ENCODE measurements at places on chromosomes 2 and 18.

- DNase-seq: no peak
Measured at GRCh38 chr2:168149150-168149974, 98.0 kb downstream of the STK39 start.

DNA sequence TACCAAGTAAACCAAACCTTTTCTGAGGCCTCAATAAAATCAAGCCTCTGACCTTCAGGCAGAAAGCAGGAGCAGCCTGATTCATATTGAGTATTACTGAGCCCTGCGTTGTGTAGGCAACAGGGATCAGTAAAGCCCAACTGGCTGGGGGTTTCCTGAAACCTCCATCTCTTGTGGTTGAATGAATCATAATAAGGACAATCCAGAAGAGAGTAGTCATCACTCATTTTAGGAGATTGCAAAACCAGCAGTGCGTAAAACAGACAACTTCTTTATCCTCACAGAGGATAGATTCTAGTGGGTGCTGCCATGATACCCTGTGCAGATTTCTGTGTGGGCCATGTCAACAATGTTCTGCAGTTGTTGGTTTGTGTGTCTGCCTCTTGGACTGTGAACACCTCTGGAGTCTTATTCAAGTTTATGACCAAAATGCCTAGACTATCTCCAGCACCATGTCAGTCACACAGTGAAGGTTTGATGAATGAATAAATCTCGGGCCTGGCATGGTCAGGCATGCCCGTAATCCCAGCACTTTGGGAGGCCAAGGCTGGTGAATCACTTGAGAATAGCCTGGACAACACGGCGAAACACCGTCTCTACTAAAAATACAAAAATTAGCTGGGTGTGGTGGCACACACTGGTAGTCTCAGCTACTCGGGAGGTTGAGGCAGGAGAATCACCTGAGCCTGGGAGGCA is 51.8 kb upstream of the RAB27B start:
- no peak for DNase-seq

DNA sequence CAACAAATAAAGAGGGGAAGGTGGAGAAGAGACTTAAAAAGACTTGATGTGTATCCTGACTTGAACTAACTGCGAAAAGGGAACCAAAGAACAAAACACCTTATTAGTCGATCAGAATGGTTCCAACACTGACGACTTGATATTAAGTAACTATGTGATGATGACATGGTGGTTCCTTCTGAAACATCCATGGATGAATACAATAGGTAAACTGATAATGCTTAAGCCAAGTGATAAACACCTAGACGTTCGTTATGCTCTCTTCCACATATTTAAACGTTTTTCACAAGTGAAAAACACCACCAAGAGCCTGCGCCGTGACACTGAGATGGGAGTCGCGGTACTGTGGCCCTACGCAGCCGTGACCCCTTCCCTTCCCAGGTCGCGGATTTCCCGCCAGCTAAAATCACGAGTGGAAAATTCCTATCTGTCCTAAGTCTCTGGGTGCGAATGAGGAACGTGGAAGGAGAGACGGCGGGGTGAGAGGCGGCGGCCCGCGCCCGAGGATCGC is 797 bp downstream of the TTC32 start:
- peak; percentile 41 for DNase-seq

- no peak for DNase-seq
Measured at GRCh38 chr18:56175330-56176001, 462.9 kb downstream of the TXNL1 start.

GRCh38 chr2:233084488-233084887 is 24.3 kb downstream of the INPP5D start:
- no peak for DNase-seq

DNA sequence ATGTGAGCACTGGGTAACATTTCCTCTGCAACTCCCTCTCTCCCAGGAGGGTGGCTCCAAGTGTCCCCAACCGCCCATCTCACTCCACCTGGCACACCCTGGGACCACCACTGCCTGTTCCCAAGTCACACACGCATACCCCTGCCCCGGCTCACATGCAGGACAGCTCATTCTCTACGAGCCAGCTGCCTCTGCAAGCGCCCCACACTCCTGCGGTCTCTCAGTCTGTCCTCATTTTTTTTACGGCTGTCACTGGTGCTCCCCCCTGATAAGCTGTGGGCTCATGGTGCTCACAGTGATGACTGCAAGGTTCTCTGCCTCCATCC is 30.8 kb downstream of the AFG3L2 start:
- no peak for DNase-seq

GRCh38 chr2:12014088-12014960 is 267.9 kb downstream of the LPIN1 start:
- no peak for DNase-seq

- no peak for DNase-seq
Measured at GRCh38 chr2:106138543-106139237, 55.4 kb downstream of the UXS1 start.

DNA sequence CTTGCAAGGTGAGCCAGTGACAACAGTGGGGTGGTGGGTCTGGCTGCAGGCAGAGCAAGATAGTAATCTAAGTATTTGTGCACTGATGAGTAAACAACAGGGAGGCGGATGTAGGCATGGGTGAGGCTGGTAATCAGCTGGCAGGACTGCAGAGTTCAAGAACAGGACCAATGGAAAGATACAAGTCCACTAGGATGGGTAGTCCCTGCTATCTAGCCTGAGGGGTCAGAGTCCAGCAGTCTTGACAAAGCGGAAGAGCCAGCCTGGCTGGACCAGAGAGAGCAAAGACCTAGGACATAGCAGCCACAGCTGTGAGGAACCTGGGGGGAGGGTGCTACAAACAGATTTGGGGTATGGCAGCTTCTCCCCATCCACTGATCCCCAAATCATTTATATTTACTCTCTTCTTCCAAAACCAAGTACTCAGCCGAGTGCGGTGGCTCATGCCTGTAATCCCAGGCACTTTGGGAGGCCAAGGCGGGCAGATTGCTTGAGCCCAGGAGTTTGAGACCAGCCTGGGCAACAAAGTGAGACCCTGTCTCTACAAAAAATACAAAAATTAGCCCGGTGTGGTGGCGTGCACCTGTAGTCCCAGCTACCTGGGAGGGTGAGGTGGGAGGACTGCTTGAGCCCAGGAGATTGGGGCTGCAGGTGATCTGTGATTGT is 25.9 kb downstream of the VIL1 start:
- no peak for DNase-seq

- DNase-seq: no peak
Measured at GRCh38 chr2:6352247-6352646, 513.5 kb downstream of the CMPK2 start.

DNA sequence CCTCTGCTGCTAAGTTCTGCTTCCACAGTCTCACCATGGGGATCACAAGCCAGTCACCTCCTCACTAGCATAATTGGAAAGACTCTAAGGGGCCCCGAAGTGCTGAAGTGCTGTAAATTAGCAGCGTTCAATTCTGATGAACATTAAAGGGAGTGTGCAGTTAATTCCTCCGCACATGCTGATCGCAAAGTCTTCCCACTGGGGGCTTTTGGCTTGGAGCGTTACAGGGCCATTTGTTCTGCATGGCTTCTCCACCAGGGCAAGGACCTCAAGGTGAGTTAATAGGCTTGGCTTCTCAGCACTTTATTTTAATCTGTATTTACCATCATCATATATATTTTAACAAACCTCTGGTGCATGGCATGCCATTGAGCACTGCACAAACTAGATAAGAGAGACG is 216.3 kb upstream of the PARD3B start:
- DNase-seq: no peak

- no peak for DNase-seq
Measured at GRCh38 chr2:64223055-64223454, 78.8 kb upstream of the PELI1 start.

DNA sequence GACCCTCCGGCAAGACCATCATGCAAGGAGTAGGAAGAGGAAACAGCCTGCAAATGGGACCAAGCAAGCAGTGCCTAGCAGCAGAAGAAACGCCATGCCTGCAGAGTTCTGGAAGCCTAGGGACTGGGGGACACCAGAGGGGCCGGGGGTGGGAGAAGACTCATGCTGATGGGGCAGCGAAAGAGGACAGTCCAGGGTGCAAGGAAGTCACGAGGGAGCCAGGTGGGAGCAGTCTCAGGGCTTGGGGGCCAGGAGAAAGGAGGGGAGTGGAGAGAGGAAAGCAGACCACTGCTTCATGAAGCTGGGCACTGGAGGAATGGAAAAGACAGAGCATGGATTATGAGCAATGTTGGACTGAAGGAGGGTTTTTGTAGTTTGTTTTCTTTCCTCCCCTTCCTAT is 119.4 kb upstream of the CAPN13 start:
- DNase-seq: no peak

- DNase-seq: no peak
Measured at GRCh38 chr2:47360927-47361326, 42.0 kb upstream of the MSH2 start.

DNA sequence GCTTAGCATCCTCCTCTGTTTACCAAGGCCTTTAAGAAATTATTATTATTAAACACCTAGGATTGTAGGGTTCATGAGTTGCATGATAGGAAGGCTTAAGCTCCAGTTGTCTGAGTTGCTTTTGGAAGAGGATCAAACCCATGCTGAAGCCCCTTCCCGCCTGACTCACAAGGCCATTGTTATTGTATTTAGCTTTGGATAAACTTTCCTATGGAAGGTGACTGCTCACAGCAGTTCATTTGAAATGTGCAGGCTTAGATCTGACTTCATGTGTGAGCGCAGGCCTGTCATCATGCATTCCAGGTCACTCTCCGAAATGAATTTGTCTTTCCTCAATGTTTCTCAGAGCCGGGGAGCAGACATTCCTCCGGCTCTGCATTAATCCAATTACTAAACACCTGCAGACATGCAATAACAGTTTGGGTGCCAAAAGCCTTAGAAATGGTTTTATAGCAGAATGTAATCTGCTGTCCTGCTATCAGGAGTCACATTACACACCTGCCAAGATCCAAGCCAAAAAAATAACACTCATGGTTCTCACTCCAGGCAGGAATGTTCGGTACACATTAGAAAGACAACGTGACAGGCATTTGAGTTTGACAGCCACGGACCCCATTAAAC is 119.9 kb downstream of the OSR1 start:
- DNase-seq: no peak

GRCh38 chr2:148967578-148967977 is 70.9 kb upstream of the LYPD6B start:
- no peak for DNase-seq

DNA sequence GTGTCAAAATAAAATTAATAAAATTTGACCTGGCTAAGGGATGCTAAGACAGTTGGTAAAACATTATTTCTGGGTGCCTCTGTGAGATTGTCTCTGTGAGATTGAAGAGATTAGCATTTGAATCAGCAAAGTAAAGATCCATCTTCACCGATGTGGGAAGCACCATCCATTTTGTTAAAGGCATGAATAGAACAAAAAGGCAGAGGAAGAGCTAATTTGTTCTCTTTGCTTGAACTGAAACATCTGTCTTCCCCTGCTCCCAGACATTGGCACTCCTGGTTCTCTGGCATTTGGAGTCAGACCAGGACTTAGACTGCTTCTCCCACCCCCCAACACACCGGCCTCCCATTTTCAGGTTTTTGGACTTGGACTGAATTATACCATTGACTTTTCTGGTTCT is 603.8 kb upstream of the LINC00305 start:
- DNase-seq: no peak

DNA sequence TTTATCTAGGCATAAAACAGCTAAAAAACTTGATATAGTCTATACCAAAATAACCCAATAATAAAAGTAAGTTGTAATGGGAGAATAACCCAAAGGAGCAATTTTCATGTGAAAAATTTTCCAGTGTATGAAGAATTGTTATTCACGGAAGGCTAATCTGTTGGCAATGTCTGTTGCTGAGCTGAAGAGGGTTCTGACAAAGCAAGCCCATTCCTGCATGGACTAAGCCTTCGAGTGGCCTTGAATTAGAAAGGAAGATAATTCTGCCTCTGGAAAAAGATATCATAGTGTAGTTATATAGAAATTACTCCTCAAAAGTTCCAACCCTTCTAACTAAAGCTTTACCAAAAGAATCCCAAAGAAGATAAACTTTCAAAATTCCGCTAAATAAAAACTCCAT is 101.5 kb downstream of the MAP2 start:
- no peak for DNase-seq

- no peak for DNase-seq
Measured at GRCh38 chr18:48597110-48597509, 58.3 kb downstream of the CTIF start.

DNA sequence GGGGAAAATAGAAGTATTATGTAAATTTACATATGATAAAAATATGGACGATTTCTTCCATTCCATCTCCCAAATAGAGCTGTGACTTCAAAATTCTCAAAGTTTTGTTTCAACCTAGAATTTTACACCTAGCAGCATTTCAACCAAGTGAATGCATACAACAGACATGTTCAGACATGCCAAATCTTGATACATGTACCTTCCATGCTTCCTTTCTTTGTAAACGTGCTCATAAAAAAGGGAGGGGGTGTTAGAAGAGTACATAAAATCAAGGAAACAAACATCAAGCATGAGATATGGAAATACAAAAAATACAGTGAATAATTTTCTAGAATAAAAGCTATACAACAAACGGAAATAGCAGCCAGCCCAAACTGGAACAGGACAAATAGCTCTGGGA is 974.2 kb downstream of the ERBB4 start:
- DNase-seq: no peak

GRCh38 chr2:203683932-203684556 is 22.4 kb upstream of the CD28 start:
- no peak for DNase-seq

All from putamen (tissue), 1 donor.